ENCODE measurements at places on chromosomes 7 and 10. TPM values are rescaled to one million over a fixed set of nuclear protein-coding genes. Genes with fewer than 3 reads are reported as not detected.

Gene ST8SIA6
- total RNA-seq = 0.25 TPM

Gene ACTL6B
- not detected for total RNA-seq

Gene NPSR1
- total RNA-seq = not detected

Gene GIMAP2
- 34.0 TPM for total RNA-seq

Gene IGF2BP3
- total RNA-seq = 4.3 TPM

Gene LOXL4
- total RNA-seq = 0.51 TPM

Gene PNLIPRP1
- total RNA-seq = not detected
